ENCODE measurements at places on chromosomes 12 and 14.

- DNase-seq = no peak
Measured at GRCh38 chr12:47231456-47231855, 151.7 kb upstream of the AMIGO2 start.

DNA sequence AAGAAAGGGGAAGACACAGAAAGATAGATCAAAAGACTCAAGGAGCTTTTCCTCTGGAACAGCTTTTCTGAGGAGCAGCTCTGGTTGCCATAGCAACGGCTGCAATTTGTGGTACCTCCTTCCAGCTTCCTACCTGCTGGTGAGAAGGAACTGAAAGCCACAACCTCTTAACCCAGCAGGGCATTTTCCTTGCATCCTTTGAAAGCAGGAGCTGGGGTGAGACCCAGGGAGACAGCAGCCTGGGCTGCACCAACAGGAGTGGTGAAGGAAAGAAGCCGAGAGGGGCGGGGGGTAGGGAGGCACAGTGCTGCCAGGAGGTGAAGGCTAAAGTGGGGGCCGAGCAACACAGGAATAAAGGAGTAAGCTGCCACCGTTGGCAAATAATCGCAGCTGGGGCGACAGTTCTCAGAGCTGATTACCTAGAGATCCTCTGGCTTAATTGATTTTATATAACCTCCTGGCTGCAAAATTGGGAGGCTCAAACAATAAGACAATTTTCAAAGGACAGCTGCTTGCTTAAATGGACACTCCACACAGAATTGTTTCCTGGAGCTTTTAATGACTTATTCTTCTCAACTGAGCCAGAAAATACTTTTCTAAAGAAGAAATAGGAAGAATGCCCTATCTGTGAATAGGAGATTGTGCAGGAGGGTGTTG, 129.4 kb downstream of the RPAP3 start:
- DNase-seq = no peak

- DNase-seq = no peak
Measured at GRCh38 chr12:112514926-112515642, 96.3 kb downstream of the PTPN11 start.

GRCh38 chr12:97680751-97681150, 218.1 kb downstream of the RMST start:
- no peak for DNase-seq

- no peak for DNase-seq
Measured at GRCh38 chr12:11855983-11856374, 206.5 kb downstream of the ETV6 start.

DNA sequence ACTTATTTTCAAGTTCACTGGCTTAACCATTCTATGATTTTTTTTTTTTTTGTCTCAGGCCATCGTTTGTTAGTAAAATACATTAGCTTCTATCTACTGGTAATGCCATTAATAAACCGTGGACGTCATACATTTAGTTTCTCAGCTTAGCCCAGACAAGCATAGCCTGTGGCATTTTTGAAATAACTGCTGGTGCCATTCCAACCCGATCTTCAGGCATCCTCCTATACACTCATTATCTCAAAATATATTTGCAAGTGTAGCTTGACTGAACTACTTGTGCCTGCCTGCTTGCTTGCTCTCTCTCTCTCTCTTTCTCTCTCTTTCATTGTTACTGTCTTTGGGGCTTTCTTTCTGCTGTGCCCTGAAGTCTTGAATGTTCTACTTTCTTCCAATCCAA, 12.7 kb upstream of the MBIP start:
- no peak for DNase-seq

DNA sequence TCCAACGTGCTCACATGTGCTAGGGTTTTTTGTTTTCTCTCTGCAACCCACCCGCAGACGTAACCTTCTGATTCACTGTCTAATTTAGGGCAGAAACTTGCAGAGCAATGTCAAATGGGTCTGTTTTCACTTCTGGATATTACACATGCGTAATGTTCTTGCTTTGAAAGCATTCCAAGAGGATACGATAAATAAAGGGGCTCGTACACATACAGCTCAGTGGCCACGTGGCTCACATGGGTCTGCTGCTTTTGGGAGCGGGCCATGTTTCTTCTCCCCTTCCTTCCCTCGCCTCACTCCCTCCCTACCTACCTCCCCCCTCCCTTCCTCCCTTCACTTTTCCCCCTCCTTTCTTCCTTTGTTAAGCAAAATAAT, 23.4 kb downstream of the CACNA1C start:
- DNase-seq = no peak

DNA sequence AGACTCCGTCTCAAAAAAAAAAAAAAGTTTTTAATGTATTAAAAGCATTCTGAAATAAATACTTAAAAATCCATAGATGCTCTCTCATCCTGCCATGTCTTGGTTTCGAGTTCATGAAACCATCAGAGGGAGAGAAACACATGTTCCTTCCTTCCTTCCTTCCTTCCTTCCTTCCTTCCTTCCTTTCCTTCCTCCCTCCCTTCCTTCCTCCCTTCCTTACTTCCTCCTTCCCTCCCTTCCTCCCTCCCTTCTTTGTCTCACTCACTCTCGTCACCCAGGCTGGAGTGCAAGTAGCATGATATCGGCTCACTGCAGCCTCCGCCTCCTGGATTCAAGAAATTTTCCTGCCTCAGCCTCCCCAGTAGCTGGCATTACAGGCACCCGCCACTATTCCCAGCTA, 60.4 kb upstream of the DUSP6 start:
- DNase-seq = no peak

DNA sequence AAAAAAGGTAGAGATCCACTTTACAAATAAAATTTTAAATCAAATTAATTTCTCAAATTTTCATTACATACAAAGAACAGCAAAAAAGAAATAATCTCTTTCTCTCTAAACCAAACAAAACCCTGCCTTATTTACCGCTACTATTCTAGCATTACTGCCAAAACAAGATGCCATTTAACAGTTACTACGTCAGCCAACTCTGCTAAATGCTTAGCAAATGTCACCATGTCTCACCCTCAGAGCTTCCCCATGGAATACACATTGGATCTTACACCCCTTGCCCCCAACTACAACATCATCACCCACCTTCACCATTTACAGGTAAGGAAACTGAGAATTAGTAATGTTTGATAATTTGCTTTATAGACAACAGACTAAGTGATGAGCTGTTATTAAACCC, 23.0 kb upstream of the NR2C1 start:
- DNase-seq = no peak

GRCh38 chr14:20690848-20691640, 2.5 kb downstream of the ANG start:
- DNase-seq = peak; percentile 63

DNA sequence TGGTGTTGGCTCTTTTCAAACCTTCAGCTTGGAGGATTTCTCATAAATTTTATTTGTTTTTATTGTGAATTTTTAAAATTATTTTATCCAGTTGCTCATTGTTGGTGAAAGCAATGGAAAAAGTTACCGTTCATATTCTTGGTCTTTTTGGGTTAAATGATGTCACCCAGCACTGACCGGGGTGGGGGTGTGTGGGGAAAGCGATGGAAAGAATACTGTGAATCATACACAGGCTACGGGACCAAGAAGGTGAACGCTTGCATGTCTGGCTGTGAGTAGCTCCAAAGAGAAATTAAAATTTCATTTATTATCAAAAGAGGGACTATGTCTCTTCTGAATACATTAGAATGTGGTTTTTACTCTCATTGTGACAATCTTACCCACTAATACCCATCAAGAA, 430.1 kb downstream of the AEBP2 start:
- no peak for DNase-seq

GRCh38 chr12:20704860-20705259, 9.7 kb downstream of the SLCO1C1 start:
- DNase-seq = no peak

GRCh38 chr12:91274916-91275315, 92.3 kb upstream of the DCN start:
- no peak for DNase-seq

- no peak for DNase-seq
Measured at GRCh38 chr14:55789406-55789805, 209.4 kb downstream of the KTN1 start.

GRCh38 chr14:72609205-72609916, 284.5 kb downstream of the DPF3 start:
- no peak for DNase-seq

DNA sequence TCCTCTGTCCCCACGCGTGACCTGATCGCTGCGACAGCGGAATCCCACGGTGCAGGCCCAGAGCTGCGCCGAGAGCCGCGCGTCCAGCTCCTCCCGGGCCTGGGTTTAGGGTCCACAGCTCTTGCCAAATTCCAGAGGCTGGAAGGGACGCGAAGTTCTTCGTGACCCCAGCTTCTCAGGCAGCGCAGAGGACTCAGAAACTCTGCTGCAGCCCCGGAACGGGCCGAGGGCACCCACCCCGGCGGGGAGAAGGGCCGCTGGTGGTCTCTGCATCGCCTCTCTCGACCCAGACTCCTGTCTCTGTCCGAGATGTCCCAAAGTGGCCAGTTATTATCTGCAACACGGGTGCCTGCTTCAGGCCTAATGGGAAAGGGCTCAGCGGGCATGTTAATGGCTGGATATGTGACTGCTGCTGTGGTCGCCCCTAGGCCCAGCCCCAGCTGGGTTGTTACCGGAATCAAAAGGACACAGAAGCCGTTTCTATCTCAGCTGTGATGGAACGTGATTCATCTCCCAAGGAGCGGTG, 236.4 kb downstream of the VRK1 start:
- DNase-seq = no peak

DNA sequence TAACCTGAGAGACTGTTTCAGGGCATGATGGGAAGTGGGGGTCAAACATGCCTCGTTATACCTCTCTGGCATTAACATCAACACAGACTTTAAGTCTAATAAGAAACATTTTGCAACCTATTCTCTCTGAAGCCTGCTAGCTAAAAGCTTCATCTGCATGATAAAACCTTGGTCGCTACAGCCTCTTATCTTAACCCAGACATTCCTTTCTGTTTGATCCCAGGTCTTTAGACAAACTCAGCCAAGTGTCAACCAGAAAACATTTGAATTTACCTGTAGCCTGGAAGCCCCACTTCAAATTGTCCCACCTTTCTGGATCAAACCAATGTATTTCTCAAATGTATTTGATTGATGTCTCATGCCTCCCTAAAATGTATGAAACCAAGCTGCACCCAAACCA, 9.1 kb downstream of the PPP2R3C start:
- DNase-seq = no peak

GRCh38 chr12:70598467-70599193, 38.6 kb downstream of the PTPRB start:
- no peak for DNase-seq

Measured in naive B cell (primary cell).